ENCODE measurements at places on chromosomes 12 and 14.

GRCh38 chr12:12606781-12607589 is 4.7 kb upstream of the CREBL2 start:
- DNase-seq = no peak

DNA sequence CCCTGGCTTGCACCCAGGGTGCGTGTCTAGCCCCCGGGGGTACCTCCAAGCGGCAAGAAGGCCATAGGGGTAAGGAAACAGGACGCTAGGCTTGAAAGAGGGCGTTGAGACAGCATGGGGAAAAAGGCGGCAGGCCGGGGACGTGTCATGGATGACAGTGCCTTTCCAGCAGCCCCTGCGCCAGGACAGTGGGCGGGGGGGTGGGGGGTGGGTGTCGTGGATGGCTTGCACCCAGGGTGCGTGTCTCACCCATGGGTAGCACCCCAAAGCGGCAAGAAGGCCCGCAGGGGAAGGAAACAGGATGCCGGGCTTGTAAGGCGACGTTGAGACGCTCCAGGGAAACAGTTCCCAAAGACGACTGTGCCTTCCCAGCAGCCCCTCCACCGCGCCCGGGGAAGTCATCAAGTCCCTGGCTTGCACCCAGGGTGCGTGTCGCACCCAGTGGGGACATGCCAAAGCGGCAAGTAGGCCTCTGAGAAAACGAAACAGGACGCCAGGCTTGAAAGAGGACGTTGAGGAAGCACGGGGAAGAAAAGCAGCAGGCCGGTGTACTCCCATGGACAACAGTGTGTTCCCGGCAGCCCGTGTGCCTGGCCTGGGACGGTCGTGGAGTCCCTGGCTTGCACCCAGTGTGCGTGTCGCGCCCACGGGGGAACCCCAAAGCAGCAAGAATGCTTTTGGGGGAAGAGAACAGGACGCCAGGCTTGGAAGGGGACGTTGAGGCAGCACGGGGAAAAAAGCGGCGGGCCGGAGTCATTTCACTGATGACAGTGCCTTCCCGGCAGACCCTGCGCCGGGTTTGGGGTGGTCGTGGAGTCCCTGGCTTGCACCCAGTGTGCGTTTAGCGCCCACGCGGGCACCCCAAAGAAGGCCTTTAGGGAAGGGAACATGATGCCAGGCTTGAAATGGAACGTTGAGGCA is 163.5 kb upstream of the ALG10B start:
- no peak for DNase-seq

DNA sequence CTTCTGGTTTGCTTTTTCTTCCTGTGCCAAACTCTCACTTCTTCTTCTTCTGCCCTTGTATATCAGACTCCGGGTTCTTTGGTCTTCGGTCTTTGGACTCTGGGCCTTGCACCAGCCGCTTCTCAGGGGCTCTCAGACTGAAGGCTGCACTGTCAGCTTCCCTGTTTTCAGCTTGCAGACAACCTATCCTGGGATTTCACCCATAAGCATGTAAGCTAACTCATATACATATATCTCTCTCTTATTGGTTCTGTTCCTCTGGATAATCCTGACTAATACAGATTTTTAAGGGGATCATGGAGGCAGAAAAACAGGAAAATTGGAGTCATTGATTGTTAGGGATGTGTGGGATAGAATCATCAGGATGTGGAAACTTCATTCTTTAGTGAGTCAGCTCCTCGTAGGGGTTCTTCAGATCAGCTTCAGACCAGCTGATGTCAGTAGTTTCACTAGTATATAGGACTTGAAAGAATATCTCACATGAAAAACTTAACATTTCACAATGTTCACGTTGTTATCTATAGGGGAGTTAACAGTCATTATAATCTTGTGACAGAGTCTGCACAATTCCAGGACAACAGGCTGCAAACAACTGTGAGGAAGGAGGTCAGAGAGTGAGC is 102.9 kb downstream of the RASSF9 start:
- DNase-seq = no peak

DNA sequence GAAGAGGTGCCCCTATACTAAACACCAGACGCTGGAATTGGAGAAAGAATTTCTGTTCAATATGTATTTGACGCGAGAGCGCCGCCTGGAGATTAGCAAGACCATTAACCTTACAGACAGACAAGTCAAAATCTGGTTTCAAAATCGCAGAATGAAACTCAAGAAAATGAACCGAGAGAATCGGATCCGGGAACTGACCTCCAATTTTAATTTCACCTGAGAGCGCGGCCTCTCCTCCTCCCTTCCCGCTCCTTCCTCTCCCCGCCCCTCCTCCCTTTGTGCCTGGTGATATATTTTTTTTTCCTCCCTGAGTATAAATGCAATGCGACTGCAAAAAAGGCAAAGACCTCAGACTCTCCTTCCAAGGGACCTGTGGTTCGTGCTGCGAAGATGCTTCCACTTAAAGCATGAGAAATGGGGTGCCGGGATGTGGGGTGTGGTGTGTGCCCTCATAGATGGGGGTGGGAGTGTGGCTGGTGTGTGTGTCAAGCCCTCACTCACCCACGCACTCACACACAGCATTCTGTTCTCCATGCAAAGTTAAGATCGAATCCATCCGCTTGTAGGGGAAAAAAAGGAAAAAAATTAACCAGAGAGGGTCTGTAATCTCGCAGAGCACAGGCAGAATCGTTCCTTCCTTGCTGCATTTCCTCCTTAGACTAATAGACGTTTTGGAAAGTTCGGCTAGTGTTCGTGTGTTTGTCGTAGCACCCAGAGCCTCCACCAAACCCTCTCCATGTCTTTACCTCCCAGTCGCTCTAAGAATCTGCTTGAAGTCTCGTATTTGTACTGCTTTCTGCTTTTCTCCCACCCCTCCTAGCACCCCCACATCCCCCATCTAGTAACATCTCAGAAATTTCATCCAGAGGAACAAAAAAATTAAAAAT is 4.5 kb downstream of the HOXC10 start:
- DNase-seq = no peak

GRCh38 chr14:104136472-104137296 is 1.7 kb upstream of the KIF26A start:
- DNase-seq = no peak

- no peak for DNase-seq
Observed at GRCh38 chr12:44942714-44943113, 66.6 kb upstream of the NELL2 start.

DNA sequence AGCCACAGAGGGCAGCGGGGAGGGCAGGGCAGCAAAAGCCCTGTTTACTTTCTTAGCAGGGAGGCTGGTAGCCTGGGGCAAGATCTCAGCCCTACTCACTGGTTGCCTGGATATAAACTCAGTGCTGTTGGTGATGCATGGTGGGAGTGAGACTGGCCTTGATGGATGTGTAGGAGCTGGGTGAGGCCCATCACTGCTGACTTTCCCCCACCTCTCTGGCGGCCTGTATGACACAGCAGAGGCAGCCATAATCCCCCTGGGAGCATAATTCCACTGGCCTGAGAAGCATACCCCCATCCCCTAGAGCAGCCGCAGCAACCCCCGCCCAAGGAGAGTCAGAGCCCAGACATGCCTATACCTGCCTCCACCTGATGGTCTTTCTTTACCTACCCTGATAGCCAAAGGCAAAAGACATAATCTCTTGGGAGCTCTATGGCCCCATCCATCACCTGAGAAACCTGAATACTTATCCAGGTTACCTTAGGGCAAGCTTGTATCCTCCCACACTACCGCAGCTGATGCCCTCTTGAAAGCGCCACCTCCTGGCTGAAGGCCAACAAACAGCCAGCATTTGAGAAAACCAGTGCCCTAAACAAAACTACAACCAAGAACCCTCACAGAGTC is 59.3 kb downstream of the DNAI7 start:
- DNase-seq = no peak

- DNase-seq = peak; percentile 60
Observed at GRCh38 chr12:4271717-4272423, 1.7 kb upstream of the CCND2 start.

- peak; percentile 15 for DNase-seq
Observed at GRCh38 chr12:82687021-82688011, 610 bp downstream of the TMTC2 start.

DNA sequence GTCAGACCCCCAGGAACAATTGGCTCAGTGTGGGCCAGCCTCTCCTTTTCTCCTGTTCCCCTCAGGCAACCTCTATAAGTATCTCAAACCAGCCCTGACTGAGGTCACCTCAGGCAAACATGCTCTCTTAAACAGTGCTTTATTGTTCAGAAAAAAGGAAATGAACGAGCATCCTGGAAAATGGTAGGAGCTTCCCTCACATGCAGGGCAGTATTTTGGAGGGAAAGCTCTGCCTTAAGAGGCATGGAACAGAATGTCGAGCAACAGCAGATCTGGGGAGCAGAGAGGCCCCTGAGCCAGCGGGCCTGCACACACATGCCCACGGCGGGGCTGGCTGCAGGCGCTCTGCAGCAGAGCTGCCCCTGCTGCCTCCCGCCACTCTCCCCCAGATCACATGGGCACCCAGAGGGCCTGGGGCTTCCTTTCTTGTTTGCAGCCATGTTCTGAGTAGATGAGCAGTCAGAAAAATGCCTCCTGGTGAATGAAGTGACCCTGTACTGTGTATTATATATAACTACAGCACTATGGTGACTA is 42.0 kb downstream of the MOK start:
- peak; percentile 60 for DNase-seq

DNA sequence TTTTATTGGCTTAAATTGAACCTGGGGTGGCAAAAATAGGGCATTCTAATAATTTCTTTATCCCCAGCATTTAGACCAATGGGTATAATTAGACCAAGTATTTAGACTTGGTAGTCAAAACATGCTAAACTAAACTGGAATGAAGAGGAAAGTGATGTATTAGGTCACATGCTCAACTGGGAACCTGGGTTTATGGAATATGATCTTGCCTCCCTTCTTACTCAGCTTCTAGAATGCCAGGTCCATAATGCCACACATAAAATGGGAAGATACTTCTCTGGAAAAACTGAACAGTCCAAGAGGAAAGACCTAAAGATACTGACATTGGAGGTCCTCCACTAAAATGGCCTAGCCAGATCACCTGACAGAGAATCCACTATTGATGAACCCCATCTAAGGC is 6.2 kb upstream of the BIN2 start:
- DNase-seq = no peak

DNA sequence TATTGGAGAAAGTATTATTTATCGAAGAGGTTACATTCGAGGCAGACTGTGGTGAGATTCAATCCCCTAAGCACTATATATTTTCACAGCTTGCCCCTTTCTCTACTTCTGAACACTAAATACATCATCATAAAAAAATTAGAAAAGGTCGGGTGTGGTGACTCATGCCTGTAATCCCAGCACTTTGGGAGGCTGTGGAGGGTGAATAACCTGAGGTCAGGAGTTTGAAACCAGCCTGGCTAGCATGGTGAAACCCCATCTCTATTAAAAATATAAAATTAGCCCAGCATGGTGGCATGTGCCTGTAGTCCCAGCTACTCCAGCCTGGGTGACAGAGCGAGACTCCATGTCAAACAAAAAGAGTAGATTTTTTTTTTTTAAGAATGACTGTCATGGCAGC is 70.6 kb upstream of the MYF6 start:
- DNase-seq = no peak

GRCh38 chr12:108895220-108895802 is 15.4 kb downstream of the DAO start:
- DNase-seq = no peak

DNA sequence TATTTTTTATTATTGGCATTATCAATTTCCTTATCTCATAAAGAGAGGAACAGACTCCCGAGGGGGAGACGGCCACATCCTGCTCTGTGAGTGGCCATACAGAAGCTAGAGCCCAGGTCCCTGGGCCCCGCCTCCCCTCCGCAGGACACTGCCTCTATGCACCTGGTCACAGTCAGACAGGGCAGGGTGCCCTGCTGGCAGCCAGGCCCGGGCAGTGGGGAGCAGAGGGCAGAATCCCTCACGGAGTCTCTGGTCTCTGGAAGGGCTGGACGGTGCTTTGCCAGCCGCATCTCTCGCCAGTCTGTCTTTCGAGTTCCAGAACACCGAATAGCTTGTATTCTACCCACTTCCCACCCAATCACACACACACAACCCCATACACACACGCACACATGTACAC is 16.4 kb upstream of the CACNA2D4 start:
- no peak for DNase-seq

DNA sequence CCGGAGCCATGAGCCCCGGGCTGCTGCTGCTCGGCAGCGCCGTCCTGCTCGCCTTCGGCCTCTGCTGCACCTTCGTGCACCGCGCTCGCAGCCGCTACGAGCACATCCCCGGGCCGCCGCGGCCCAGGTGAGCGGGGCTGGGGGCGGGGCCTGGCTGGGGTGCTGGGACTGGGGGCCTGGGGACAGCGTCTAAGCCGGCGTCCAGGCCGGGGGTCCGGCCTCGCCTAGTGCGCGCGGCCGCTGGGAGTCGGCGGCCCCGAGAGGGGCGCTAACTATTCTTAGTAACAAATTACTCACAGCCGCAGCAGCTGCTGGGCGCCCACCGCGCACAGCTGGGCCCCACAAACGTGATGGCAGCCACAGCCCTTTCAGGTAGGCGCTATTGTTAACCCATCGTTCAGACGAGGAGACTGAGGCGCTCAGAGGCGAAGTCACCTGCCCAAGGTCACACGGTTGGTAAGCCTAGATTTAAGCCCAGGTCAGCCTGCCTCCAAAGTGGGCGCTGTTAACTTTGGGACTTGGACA is 374 bp downstream of the CYP46A1 start:
- DNase-seq = no peak

DNA sequence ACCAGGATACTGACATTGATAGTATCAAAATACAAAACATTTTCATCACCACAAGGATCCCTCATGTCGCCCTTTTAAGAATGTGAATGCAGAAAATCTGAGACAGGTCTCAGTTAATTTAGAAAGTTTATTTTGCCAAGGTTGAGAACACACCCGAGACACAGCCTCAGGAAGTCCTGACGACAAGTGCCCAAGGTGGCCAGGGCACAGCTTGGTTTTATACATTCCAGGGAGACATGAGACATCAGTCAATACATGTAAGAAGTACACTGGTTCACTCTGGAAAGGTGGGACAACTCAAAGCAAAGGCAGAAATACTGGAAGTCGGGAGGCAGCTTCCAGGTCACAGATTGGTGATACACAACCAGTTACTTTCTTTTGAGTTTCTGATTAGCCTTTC is 235.2 kb upstream of the KRR1 start:
- DNase-seq = no peak

DNA sequence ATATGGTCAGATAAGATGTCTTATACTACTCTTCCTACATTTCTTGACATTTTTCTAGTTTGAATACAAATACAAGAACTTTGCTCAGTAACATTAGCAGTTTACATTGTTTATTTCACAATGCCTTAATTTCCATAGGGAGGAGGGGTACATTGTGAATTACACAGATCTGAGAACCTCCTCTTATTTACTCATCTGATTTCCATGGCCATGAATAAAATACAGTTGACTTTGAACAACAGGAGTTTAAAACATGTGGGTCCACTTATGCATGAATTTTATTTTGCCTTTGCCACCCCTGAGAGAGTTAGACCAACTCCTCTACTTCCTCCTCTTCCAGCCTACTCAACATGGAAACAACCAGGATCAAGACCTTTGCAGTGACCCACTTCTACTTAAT is 67.7 kb downstream of the MGST1 start:
- no peak for DNase-seq

- no peak for DNase-seq
Observed at GRCh38 chr12:101229841-101230241, 19.8 kb upstream of the SLC5A8 start.

All from neural crest cell (in vitro differentiated cells).